ENCODE measurements at places on chromosomes 6 and 20.
A peak's percentile ranks its signal among the peaks of the same experiment; 100 is the strongest.

DNA sequence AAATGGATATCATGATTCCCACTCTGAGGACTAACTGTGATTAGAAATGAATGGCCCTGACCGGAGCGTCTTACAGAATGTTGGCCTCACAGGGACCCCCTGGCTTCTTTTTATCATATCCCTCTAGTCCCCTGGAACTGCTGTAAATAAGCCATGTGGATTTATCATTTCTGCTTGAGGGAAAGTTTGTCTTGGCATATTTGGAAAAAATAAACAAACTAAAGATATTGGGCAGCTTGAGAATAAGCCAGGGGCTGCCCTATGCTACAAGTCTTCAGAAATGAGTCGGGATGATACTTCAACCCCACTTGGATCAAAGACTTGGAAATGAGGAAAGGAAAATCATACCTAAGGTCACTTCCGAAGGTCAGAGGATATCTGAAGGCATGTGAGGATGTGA, 179.1 kb downstream of the THBS2 start:
- DNase-seq = no peak

DNA sequence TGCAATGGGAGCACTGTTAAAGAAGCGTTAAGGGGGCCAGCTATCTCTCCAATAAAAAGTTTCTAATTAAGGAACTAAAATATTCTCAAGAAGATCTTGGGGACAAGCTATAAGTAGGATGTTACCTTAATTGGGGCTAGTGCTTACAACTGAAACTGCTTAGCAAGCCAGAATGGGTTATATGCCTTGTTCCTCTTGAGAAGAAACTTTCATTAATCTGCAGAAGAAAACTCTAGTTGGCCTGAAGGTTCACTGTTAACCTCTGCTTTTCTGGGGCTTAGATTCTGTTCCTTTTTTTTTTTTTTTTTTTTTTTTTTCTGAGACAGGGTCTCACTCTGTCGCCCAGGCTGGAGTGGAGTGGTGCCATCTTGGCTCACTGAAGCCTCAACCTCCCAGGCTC, 82.2 kb downstream of the BACH2 start:
- no peak for DNase-seq

- DNase-seq = peak; percentile 26
Observed at GRCh38 chr6:110547266-110547964, 71.0 kb upstream of the SLC22A16 start.

DNA sequence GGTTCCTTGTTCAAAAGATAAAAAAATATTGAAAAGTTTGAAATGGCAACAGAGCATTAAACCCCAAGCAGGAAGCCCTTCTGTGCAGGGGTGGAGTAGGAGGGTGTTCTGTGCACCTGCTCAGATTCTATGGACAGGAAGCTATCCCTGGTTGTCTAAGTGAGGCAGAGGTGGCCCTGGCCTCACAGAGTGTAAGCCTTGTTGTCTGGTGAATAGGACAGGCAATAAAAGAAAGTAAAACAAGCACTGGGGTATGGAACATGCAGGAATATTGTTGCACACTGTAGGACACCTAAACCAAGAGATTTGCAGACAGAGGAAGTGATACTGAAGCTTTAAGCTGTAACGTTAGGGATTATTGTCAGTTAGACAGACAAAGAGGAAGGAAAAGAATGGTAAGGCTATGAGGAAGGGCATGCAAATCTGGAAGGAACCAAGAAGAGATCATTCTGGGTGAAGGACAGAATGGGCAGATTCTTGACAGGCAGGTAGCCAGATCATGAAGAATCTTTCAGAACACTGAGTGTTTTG, 66.8 kb downstream of the TBC1D7 start:
- no peak for DNase-seq

- DNase-seq = no peak
Observed at GRCh38 chr6:5486214-5486613, 224.9 kb downstream of the FARS2 start.

DNA sequence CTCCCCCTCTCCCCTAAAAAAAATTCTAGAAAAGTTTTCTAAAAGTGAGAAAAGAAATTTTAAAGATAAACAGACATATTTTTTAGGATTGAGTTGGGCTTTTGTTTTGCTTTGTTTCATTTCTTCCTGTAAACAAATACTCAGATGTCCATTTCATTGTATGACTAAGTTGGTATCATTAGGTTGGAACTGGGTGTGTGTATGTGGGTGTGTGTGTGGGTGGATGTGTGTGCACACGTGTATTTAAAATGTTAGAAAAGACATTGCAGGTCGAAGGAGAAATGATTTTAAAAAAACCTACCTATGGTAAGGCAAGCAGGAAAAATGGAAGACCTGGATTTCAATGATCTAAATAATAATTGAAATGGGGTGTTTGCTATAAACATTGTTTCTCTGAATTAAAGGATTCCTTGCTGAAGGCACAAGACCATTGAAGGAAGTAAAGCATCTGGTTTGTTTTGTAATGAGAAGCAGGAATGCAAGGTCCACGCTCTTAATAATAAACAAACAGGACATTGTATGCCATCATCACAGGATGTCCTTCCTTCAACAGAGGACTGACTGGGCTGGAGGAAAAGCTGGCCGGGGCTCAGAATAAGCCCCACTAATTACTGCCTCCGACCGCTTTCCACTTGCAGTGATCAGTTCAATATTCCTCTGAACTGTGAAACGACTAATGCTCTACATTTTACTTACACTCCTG, 996 bp upstream of the PRDM1 start:
- DNase-seq = no peak

- DNase-seq = no peak
Observed at GRCh38 chr6:52130440-52130839, 43.0 kb upstream of the PKHD1 start.

DNA sequence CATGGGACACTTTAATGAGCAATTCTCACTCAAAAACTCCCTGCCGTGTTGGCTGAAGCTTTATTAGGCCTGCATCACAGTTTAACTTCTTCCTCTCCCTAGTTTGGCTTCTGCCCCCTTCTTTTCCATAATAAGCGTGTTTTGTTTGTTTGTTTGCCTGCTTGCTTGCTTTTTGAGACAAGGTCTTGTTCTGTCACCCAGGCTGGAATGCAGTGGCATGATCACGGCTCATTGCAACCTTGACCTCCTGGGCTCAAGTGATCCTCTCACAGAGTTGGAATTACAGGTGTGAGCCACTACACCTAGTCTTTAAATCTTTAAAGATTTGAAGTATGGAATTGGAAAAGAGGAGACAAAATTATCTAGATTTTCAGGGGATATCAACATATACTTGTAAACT, 25.4 kb upstream of the DNAAF9 start:
- no peak for DNase-seq

GRCh38 chr6:50722829-50723554, 9.7 kb downstream of the TFAP2D start:
- no peak for DNase-seq

- DNase-seq = no peak
Observed at GRCh38 chr6:130470766-130471165, 104.9 kb downstream of the TMEM200A start.

- DNase-seq = no peak
Observed at GRCh38 chr6:13420269-13420668, 67.1 kb downstream of the GFOD1 start.

DNA sequence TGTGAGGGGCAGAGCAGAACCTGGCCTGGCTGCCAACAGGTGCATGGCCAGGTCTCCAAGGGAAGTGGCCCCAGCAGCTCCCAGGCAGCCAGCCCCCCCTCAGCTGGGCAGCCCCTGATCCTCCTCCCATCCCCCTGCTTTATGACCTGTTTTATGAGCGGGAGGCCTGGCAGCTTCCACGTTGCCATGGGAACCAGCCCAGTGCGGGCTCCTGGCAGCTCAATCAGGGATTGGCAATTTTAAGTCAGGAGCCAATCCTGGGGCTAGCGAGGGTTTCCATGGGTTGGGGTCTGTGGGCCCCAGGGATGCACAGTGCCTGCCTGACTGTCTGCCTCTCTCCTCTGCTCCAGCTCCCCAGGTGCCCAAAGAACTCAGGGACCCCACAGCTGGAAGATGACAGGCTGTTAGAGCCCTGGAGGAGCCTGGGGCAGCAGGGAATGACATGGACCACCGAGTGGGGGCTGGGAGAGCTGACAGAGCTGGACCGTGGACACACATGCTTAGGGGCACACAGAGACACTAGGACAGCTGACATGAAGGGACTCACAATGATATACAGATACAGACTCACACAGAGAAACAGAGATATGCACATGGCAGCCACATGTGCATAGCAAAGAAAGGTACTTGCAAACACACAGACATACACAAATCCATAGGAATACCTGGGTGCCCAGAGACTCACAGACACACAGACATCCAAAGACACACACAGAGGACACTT, 56.5 kb upstream of the SIRPA start:
- DNase-seq = no peak

DNA sequence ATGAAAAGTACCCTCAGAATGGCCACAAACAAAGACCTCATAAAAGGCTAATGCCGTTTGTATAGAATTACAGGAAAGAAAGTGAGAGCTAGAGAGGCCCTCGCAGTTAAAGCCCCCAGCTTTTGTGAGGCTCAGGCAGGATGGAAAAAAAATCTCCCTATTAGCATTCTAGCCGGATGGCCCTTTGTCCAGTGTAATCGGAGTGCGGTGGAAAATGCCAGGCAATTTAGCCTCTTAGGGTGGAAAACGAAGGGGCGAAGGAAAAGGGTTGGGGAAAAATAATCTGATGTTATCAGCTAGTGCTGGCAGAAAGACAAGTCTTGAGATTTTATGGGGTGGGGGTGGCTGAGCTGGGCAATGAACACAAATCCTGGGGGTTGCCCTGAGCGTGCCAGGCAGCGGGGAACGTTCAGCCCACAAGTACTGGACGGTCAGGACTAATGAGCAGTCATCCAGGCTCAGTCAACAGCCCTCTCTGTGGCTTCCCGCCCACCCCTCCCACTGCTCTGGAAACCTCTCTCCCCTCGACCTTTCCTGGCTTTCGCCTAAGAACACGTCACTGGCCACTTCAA, 92.4 kb downstream of the PSMG4 start:
- no peak for DNase-seq

- no peak for DNase-seq
Observed at GRCh38 chr6:157674061-157674460, 149.0 kb upstream of the SNX9 start.

DNA sequence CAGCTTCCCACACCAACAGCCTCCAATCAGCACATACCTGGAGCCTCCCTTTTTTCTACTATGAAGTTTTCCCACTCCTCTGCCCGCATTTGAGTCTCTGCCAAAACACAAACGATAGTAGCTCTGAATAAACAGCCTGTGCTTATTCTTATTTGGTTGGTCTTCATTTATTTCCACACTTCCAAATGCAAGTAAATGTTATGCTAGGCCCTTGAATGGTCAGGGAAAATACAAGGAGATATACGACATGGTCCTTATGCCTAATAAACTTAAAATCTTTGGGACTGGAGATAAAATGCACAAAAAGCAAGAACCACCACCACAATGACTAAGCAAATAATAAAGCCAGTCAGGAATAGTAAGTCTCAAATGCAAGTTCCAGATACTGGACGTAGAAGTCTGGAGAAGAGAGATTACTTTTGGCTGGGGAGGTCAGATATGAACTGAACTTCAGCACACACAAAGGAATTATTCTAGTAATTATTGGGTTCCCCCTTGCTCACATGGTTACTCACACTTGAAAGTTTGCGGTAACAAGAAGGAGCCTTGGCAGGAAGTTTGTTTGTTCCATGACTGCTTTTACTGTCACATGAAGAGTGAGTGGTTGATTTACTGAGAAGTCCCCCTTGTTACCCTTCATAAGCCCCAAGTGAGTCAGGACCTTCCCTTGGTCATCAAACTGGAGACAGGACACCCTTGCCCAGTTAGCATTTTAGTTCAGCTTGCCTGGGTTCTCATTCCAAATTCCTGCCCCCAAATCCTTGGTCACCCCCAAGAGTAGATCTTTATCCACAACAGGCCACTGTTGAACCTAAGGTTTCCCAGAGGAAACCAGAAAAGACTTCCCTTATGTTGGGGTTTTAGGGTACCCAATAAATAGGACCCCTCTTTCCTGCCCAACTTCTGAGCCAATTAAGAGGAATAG, 511.2 kb upstream of the JARID2 start:
- DNase-seq = no peak

DNA sequence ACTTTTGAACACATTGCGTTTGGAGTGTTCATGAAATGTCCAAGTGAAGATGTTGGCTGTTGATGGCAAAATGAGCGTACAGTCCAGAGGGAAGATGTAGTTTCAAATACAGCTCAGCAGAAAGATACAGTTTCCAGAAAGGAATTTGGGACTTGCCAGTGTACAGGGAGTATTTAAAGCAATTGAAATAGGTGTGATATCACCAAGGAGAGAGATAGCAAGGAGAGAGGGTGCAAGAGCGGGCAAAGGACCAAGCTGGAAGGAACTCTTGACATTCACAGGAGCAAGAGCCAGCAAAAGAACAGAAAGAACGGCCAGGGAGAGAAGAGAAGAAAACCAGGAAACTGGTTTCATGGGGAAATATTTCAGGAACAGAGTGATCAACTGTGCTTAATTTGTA, 47.8 kb downstream of the CARMIL1 start:
- DNase-seq = no peak

DNA sequence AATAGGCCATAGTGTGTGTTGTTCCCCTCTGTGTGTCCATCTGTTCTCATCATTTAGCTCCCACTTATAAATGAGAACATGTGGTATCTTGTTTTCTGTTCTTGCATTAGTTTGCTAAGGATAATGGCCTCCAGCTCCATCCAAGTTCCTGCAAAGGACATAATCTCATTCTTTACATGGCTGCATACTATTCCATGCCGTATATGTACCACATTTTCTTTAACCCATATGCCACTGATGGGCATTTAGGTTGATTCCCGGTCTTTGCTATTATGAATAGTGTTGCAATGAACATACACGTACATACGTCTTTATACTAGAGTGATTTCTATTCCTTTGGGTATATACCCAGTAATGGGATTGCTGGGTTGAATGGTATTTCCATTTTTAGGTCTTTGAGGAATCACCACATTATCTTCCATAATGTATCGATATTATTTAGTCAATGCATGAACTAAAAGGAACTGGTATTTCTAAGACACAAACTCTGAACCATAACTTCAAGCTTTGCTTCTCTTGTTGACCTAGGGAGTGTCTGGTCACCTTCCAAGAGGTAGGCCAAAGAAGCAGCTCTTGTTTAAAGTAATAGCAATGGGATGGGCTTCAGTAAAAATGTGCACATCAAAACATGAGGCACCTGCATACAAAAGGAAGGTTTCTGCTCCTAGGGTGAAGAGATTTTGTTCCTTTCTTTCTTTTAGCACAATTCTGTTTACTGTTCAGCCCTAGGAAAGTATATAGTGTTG, 343.0 kb upstream of the ARID1B start:
- DNase-seq = no peak
